ENCODE measurements at places on chromosomes 11 and 22. TPM values are rescaled to one million over a fixed set of nuclear protein-coding genes. Genes with fewer than 3 reads are reported as not detected.

- peaks cover 2% of the 10 kb centered on the region for H3K4me1 ChIP-seq
- no peak overlapping the region for H3K27ac ChIP-seq
- H3K36me3 ChIP-seq = no peaks in the 10 kb centered on the region
- H3K4me3 ChIP-seq = no peak overlapping the region
These were observed 20.2 kb downstream of the NF2 start for GRCh38 chr22:29623553-29624169.

- H3K4me1 ChIP-seq = peaks cover 40% of the 10 kb centered on the region
- no peaks in the 10 kb centered on the region for H3K36me3 ChIP-seq
- H3K27me3 ChIP-seq = no peaks in the 10 kb centered on the region
- no peak overlapping the region for H3K4me3 ChIP-seq
- DNase-seq = no peak
- peak overlapping the region; percentile 68 for H3K27ac ChIP-seq
These were observed 115.2 kb upstream of the PITPNB start for GRCh38 chr22:28034145-28034759.

DNA sequence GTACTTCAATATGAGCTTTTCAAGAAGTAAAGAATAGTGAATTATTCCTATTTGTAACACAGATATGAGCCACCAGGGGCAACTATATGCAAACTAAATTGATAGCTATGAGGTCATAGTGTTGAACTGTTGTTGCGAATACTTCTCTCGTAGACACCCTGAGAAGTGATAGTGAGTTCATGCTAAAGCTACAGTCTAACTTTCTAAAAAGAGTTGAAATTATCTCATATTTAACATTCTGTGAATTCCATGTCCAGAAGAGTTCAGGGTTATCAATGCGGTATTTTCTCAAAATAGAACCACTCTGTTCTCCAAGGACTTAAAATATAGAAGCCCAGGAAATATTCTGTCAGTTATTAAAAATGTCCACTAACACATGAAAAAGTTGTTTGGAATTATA lies 185.4 kb downstream of the AASDHPPT start:
- no peak overlapping the region for H3K4me3 ChIP-seq
- no peaks in the 10 kb centered on the region for H3K36me3 ChIP-seq
- DNase-seq = no peak

DNA sequence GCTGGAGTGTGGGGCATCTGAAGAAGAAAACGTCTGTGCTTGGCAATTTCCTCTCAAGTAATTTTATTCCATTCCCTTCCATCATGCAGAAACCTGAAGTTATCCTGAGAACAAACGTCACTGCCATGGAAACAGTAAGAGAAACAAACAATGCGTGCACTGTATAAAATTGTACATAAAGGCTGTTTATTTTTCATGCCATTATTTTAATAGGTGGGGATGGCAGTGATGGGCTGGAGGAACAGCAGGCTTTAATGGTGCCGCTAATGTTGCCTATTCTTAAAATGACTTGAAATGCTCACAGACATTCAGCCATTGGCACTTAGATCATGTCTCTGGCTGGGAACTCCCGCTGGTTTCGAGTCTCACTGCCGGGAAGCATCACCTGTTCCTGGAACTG lies 7.5 kb upstream of the SEZ6L start:
- no peak overlapping the region for H3K4me3 ChIP-seq
- no peaks in the 10 kb centered on the region for H3K36me3 ChIP-seq
- no peak for DNase-seq
- H3K4me1 ChIP-seq = no peaks in the 10 kb centered on the region
- H3K27me3 ChIP-seq = peaks cover 21% of the 10 kb centered on the region

DNA sequence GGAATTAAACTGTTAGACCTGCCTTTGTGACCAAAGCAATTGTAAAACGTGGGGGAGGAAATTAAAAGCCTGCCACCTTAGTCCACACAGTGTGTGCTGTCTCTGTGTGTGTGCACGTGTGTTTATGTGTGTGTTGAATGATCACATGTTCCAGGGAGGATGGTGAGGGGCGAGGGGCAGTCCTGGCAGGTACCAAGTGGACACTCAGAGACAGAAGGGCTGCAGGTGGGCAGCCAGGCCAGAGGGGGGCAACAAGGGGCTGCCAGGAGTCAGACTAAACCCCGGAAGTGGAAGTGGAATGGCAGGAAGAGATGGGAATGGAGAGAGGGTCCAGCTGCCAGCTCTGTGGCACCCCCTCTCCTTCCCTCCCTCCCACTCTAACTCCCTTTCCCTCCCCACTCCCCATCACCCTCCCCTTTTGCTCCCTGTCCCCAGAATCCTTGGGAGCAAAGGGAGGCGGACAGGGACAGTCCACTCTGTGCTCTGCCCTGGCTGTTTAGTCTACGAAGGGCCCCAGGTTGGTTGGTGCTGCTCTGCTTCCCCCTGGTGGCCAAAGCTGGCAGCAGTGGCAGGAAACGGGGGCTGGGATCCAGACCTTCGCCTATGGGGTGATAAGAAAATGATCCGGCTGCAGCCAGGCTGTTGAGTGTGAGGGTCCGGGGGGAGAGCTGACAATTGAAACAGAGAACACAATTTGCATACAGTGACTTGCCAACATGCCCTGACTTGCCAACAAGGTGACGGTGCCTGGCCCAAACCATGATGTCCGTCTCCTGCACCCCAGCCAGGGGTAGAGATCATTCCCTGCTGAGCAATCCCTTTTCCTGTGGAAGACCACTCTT lies 24.4 kb downstream of the P2RY2 start:
- no peaks in the 10 kb centered on the region for H3K36me3 ChIP-seq
- no peak overlapping the region for H3K4me3 ChIP-seq
- no peaks in the 10 kb centered on the region for H3K4me1 ChIP-seq
- peak; percentile 78 for DNase-seq

Gene SLC22A8
- 0.22 TPM for polyA plus RNA-seq

Gene PTPN5
- 1.1 TPM for polyA plus RNA-seq

Gene GGTLC3
- 2.2 TPM for polyA plus RNA-seq

Gene TRPT1
- polyA plus RNA-seq = 161 TPM
